ENCODE measurements at places on chromosomes 4 and X.

- no peak for DNase-seq
These were observed 39.5 kb downstream of the SORBS2 start for GRCh38 chr4:185772391-185773093.

- no peak for DNase-seq
These were observed 49.0 kb upstream of the CLNK start for GRCh38 chr4:10733481-10734062.

GRCh38 chr4:83013420-83013867 lies 2.8 kb upstream of the LIN54 start:
- DNase-seq, result no peak

GRCh38 chr4:77821775-77822174 lies 2.6 kb upstream of the CNOT6L start:
- no peak for DNase-seq

DNA sequence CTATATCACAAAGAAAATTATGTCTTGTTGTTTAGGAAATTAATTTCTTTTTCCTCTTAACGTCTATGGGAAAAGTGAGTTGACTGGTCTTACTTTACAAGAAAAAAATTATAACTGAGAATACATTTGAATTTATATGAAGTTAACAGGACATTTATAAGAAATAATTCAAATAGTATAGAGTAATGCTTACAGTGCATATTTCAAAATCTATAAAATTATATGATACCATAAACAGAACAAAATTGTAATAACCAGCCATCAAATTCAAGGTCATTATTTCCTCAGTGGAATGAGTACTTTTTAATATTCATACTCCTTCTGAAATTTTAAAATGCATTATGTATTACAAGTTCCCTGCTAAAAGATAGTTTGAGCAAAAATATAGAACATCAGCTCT lies 884.5 kb downstream of the TECRL start:
- no peak for DNase-seq

GRCh38 chrX:9829308-9830267 lies 43.4 kb downstream of the SHROOM2 start:
- no peak for DNase-seq

DNA sequence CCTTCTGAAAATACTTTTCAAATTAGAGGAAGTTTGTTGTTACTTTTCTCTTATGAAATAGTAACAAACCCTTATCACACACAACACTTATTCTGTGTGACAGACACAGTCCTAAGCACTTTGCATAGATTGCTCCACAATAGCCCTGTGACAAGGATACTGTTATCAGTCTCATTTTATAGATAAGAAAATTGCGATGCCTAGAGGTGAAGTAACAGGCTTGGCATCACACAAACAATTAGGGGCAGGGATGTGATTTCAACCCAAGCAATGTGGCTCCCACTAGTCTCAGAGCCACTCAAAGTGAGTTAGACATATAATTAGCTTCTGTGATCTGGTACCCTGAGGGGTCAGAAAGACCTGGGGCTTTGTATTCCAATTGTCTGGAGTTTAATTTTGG lies 339.9 kb downstream of the FBXO8 start:
- DNase-seq, result no peak

DNA sequence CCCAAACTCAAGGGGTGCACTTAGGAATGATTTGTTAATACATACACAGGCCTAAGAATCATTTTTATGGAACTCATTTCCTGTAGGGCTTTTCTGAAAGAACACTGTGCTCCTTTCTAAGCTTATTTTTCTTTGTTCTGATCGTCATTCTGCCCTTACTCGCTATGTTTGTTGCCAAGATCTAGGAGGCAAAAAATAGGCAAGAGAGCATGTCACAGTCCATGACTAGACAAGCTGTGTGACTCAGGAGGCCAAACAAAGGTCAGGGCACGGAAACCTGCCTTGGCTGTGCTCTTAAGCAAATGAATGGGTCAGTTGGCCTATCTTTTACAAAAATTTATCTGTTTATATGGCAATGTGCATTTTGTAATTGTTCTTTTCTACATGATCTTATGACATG lies 42.5 kb upstream of the C1GALT1C1 start:
- DNase-seq, result peak; percentile 85

GRCh38 chrX:42246814-42247213 lies 323.5 kb upstream of the CASK start:
- no peak for DNase-seq

- DNase-seq, result peak; percentile 26
These were observed 186.5 kb downstream of the MSL3 start for GRCh38 chrX:11944501-11944900.

DNA sequence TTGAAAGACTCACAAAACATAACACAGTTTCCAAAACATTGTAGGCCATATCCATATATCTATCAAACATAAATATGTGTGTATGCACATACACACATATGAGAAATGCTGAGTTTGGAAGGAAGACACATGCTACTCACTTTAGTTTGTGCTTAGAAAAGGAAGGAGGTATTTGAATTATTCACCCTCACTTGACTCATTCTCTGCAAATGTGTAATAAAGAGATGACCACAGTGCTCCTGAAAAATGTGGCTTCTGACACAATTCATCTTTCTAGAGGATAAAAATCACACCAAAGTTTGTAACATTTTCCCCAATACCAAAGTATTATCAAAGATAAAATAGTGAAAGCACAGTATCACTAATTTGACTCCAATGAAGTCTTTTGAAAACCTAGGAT lies 950.1 kb downstream of the FAT4 start:
- no peak for DNase-seq

DNA sequence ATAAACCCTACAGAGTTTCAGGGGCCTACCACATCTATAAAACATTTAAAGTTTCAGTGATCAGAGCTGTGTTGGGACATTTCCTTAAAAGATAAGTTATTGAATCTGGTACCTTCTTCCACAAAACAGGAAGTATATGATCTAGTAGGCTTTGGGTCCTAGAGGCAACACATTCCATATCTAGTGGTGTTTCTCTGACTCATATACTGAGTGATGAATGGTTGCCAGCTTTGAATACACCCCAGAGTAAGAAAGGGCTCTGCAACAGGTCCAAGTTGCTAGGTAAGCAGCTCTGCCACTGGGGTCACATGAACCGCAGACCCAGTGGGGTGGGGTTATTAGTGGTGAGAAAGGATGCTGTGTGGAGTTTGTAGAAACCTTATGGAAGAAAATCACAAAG lies 32.4 kb upstream of the BLTP1 start:
- DNase-seq, result no peak

DNA sequence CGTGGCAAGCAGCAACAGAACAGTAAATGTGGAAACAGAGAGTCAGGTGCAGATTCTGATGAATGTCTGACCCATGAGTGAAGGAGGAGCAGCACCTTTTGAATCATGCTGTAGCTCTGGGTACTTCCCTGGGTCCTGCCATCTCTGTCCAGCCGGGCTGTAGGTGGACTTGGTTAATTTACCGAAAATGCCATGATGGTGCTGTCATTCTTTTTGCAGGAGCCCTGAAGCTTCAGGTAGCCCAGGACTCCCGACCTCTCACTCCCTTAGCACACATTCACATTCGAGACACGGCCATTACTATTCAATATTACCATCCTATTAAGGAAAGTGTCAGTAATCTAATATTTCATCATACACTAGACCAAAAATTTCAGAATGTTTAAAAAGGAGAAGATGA lies 320.9 kb downstream of the STK32B start:
- DNase-seq, result no peak

DNA sequence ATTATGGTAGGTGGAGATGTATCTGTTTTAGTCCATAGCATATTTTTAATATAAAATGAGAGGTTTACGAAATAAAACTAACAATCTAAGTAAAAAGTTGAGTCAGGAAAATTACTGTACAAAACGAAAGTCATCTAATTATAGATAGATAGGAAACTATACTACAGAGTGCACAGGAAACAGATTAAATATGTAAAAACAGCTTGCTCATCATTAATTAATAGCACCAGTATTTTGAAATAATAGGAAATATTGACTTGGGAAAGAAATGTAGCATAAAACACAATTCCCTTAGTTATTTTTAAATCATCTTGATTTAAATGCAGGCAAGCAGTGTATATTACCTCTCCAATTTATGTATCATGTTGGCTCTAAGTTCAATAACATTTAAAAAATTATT lies 227.9 kb downstream of the GPM6A start:
- no peak for DNase-seq

DNA sequence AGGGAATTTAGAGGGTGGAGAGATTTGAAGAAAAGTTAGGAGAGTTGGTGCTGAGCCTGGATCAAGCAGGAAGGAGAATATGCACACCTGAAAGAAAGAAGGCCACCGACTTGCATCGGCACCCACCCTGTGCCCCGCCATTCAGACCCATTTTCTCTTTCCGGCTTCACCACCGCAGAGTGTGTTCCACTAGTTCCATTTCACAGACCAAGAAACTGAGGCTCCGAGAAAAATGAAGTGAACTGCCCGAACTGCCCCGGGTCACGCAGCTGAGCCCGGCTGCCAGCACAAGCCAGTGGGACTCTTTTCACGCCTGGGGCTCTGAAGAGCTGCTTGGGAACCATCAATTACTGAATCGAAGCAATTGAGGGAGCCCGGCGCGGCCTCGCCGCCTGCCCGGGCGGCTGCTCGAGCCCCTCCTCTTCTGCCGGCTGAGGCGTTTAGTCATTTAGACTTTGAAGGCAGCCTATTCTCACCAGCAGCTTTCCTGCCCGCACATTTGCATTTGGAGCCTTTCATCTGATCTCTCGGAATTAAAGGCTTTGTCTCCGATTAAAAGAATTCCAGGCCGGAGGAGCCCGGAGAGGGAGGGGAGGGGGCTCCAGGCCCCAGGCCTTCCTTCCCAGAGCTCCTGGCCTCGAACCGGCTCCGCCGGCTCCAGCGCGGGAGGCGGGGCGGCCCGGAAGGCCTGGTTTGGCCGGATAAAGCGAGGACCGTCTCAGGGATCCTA lies 140.2 kb upstream of the PJA1 start:
- no peak for DNase-seq

DNA sequence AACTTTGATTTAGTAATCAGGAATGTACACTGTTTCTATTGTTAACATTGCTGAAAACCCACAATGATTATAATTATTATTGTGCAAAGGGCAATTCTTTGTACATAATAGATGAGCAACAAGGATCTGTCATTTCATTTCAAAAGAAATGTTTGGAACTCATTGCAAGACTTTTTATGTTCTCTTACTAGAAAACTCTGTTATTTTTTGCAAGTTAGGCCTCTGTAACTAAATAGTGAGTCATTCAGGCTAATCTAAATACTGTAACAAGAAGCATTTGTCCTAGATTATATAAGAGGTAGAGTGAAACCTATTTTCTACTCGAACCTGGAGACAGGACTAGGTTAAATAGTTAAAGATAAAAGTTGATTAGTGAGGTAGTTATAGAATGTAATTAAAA lies 93.2 kb upstream of the FAM47B start:
- DNase-seq, result no peak

- no peak for DNase-seq
These were observed 488 bp downstream of the NAP1L5 start for GRCh38 chr4:88697141-88697540.

DNA sequence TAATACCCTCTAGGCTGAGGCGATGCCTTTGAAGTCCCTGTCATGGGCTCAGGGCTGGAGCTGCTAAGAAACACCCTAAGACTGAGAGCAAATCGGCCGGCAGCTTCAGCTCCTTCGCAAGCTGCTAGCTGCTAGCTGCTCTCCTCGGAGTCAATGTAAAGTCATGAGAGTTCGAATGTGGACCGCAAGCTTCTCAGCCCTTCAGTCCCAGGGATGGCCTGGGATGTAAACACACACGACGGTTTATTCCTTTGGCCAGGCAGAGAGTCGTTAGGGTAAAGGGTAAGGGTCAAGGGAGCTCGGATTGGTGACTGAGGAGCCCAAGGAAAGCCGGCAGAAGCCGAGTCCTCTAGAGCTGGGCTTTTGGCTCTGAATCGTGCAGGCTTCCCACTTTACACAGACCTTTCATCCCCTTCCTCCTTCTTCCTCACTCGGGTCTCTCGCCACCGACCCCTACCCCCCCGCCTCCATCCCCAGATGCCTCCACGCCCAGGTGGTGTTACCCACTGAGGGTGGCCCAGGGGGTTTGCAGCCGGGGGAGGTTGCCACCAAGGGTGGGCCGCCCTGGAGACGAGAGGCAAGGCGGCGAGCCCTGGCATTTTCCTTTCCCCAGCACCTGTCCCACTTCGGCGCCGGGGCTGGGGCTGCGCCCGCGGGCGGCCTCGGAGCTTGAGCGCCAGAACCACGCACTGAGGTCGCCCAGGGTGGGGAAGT lies 3.1 kb upstream of the BCORL1 start:
- no peak for DNase-seq

DNA sequence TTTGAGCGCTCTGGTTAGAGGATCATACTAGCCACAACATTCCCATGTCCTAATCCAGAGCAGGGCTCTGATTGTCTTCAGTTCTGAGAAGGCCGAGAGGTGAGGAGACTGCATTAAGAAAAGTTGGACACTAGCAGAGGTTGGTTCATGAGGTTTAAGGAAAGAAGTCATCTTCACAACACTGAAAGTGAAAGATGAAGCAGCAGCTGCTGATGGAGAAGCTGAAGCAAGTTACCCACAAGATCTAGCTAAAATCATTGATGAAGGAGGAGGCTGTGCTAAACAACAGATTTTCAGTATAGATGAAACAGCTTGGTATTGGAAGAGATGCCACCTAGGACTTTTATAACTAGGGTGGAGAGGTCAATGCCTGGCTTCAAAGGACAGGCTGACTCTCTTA lies 36.8 kb downstream of the RAP1GDS1 start:
- DNase-seq, result no peak

- no peak for DNase-seq
These were observed 19.7 kb downstream of the CYSLTR1 start for GRCh38 chrX:78307665-78308064.

DNA sequence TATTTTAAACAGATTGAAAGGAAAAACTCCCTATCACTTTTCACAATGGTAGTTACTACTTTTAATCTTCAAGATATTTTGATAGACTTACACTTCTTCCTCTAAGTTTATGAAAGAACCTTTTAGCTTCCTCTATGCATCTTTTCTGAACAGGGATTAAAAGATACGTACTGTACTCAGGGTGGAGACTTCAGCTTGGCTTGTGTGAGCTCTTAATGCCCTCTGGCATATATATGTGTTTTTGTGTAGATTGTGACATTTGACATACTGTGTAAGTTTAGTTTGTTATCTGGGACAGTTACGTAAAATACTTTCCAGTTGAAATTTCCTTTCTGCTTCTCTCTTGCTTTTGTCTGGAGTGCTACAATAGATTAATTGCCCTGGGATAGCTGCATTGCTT lies 109.3 kb upstream of the NUDT6 start:
- DNase-seq, result no peak

- DNase-seq, result no peak
These were observed 600.9 kb upstream of the DIPK2B start for GRCh38 chrX:45801554-45801953.

DNA sequence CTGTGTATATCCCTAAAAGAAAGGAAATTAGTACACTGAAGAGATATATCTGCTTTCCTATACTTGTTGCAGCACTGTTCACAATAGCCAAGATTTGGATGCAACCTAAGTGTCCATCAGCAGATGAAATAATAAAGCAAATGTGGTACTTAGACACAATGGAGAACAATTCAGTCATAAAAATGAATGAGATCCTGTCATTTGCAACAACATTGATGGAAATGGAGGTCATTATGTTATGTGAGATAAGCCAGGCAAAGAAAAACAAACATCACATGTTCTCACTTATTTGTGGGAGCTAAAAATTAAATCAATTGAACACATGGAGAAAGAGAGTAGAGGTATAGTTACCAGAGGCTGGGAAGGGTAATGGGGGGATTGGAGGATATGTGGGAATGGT lies 611.9 kb downstream of the STPG2 start:
- DNase-seq, result no peak

- DNase-seq, result no peak
These were observed 82.4 kb upstream of the ADGRG2 start for GRCh38 chrX:19204636-19205035.
